ENCODE measurements at places on chromosomes 2 and 18.

DNA sequence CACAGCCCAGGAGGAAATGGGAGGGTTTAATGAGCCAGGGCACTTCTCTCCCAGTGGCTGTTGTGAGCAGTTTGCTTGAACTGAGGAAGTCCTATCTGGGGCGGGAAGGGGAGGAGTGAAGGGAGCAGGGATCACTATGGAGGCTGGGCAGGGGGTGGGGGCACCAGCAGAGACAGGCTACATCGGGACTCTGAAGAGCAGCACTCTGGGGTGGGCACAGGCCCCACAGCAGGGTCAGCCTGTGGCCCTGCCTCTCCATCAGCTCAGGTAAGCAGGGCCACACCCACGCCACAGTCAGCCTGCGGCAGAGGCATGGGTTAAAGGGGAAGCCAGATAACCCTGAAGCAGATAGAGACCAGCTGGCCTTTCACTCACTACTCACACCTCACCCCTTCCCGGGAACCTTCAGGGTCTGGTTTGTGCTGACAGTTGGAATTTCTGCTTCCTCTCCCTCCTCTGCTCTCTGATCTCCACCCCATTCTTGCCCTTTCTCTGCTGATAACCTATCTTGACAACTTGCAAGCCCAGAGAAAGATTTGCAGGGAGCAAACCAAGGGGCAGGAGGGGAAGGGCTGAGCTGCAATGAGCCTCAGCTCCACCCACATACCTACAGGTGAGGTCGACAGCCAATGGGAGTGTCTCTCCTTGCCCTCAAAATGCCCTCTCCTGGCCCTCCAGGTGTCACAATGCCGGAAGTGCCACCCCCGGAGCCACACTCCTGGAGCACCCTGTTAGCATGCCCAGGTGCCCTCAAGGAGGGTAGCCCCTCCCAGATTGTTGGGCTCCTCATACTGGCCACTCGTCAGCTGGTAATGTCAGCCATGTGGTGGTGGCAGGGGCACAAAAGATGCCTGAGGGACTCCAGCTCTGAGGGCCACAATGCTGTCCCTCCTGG lies 3.7 kb downstream of the SIGLEC15 start:
- DNase-seq, result peak; percentile 20

DNA sequence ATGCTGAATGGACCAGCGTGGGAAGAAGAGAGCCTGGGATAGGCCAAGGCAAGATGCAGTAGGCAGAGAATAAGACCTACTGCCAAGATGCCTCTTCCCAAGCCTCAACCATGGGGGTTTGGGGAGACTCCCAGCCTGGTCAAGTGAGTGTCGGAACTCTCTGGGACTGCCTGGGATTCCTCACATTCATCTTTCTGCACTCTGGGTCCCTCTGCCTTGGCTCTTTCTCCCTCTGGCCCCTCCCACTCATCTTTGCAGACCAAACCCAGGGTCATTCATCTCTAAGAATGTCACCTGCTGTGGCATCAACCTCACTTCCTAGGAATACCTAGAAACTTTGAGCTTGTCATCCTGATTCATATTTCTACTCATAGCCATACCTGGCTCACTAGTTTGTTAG lies 211.3 kb upstream of the HNRNPA3 start:
- DNase-seq, result no peak

DNA sequence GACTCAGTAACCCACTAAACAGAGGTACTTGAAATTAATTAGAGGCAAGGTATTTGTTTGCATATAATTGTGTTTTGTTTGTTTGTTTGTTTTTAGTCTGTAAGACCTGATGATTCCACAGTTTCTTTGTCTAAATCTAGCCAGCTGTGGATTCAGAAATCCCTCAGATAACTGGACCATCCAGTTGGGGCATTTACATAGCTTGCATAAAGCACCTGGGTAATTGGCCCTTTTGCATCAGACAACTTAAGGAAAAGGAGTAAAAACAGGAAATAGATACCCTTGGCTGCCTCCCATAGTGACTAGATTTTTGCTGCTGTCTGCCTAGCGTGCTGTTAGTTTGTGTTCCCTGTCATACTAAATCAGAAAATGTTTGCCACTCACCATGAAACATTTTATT lies 46.6 kb upstream of the XIRP2 start:
- no peak for DNase-seq

- peak; percentile 86 for DNase-seq
Observed at GRCh38 chr18:36247036-36247435, 50.5 kb upstream of the FHOD3 start.

DNA sequence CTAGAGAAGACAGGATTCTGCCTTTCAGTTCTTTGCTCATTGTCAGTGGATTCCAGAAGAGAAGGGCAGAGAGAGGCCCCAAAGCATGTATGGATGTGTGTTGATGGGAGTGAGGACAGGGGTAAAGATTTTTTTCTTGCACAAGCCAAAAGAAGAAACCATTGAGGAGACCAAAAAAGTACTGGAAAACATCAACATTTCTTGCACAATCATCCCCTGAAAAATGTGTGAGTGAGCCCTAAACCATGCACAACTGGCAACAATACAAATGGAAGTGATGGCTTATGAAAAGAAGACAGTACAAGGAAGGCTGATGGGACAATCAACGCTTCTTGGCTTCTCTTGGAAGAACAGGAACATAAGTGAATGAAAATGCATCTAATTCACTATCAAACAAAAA lies 5.6 kb upstream of the SMAD7 start:
- DNase-seq, result no peak

- no peak for DNase-seq
Observed at GRCh38 chr2:120766470-120767351, 31.0 kb downstream of the GLI2 start.

DNA sequence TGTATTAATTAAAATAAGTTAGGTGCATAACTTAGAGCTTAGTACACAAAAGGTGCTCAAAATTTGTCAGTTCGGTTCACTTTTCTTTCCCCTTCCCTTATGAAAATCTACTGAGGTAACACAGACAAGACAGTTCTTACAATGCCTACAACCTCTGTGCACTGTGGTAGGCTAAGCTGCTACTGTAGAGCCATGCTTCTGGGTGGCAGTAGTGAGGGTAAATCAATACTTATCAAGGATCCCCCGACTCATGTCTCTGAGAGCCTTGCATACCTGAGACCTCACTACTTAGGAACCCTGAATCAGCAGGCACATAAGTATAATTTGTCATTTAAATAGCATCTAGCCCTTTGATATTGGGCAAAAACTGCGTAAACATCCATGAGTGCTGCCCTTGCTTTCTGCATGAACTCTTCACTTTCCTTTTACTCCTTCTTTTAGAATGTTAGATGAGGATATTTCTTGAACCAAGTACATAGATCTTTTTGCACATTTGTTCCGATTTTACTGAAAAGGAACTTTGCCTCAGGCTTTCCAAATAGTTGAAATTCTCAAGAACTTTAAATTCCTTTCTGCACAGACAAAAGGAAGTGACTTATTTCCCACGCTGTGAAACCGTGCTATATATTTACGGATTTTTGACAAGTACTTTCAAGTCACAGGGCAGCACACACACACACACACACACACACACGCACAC lies 234.4 kb downstream of the TRIB2 start:
- DNase-seq, result no peak

DNA sequence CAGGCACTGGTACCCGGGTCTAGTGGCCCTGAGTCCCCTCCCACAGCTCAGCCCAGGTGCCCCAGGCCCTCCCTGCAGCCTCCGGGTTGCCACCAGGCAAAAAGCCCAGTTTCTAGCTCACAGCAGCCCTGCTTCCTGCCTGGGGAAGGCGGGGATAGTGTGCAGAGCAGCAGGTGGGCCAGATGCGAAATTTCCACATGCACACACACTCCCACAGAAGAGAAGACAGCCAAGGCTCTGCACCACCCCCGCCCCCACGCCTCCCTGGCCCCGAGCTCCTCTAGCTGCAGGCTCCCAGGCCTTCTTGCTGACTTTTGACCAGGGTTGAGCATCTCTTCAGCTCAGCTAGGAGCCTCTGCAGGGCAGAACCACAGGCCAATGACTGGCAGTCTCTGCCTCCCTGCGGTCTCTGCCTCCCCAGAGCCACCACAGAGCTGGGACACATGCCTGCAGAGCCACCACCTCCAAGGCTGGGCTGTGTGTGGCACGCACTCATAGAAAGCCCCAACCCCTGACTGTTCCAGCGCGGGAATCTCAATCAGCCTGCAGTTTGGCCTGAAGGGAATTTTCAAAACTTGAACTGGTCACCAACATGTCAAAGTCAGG lies 7.2 kb downstream of the SLC66A2 start:
- DNase-seq, result peak; percentile 97

DNA sequence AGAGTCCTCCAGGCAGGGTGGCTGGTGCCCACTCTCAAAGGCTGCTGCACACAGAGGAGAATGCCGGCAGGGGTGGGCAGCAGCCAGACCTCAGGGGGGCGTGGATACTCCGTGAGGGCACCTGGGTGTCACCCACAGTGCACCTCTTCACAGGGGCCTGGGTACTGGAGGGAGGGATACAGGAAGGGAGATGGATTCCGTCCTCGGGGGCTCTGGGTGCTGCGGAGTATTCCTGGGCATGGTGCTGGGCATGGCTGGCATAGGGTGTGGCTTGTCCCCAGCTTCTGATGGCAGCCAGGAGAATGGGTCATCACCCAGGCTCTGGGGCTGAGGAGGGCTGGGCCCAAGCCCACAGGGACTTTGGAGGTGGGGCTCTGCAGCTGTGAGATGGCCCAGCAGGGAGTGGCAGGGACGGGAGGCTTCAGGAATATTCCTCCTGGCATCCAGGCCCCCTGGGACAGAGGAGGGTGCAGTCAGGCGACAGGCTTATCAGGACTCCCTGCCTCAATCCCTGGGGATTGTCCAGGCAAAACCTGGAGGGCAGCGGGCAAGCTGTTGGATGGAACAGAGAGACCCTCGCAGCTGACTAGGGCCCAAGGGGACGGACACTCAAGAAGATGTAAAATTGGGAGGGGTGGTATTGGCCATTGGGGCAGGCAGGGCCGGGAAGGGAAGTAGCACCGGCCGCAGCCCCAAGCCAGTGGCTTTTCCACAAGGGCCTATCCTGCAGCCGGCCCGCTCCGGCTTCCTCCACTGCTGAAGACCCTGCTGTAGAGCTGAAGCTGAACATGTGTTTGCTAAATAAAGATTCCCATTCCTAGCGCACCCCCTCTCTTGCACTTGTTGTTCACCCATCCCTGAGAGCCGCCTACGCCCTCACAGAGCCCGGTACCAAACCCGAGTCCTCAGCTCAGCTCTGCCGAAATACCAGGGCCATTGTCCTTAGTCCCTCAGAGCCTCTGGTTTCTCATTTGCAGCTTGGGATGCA lies 5.7 kb upstream of the KLHL30 start:
- no peak for DNase-seq

DNA sequence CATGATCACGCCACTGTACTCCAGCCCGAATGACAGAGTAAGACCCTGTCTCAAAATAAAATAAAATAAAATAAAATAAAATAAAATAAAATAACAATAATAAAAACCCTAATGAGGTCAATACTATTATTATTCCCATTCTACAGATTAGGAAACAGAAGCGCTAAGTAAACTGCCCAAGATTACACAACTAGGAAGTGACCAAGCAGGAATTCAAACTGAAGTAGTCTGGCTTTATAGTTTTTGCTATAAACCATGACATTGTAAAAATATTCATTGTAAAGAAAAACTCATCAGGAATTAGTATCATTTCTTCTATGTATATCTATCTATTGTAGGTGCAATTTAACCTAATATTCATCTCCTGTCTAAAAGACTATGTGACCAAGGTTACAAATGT lies 1.2 kb downstream of the PLEKHM3 start:
- DNase-seq, result no peak

GRCh38 chr2:159427048-159427447 lies 140.5 kb upstream of the WDSUB1 start:
- DNase-seq, result no peak

- no peak for DNase-seq
Observed at GRCh38 chr18:34866310-34866709, 156.2 kb downstream of the DTNA start.

- peak; percentile 8 for DNase-seq
Observed at GRCh38 chr18:37712776-37713175, 147.2 kb upstream of the CELF4 start.

- no peak for DNase-seq
Observed at GRCh38 chr2:95384854-95385569, 17.5 kb upstream of the FAHD2A start.

DNA sequence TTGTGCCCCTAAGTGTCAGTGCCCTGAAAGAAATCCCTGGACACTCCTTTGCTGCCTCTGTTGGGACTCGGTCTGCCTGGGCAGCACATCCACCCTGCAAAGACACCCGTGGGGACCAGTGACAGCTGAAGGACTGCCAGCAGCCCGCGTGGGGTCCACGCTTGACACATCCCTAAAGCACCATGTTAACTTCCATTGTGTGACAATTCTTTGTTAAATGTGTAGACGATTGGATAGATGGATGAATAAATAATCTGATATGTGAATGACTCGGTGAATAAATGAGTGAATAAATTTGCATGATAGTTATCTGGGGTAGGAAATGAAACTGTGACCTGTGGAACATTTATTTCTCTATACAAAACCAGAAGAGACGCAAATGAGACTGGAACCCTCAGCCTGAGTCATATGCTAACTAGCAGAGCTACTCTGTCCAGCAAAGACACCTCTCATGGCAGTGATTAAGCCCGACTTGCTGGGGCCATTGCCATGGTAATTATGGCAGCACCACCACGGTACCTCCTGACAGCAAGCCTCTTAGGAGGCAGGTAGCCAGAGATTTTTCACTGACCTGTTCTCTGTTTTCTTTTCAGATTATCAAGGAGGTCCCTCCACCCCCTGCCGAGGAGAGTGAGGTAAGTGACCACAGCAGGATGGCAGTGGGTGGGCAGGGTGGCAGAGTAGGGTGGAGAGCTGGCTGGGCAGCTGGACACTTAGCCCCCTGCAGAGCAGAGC lies 156.8 kb downstream of the ANTXR1 start:
- DNase-seq, result no peak

- peak; percentile 46 for DNase-seq
Observed at GRCh38 chr2:191247381-191248057, 2.3 kb downstream of the MYO1B start.

GRCh38 chr2:113283704-113284284 lies 5.1 kb upstream of the PAX8 start:
- DNase-seq, result peak; percentile 36

- no peak for DNase-seq
Observed at GRCh38 chr2:197500503-197501131, 438 bp downstream of the HSPE1 start.

- DNase-seq, result no peak
Observed at GRCh38 chr2:178322068-178322467, 127.8 kb downstream of the OSBPL6 start.

DNA sequence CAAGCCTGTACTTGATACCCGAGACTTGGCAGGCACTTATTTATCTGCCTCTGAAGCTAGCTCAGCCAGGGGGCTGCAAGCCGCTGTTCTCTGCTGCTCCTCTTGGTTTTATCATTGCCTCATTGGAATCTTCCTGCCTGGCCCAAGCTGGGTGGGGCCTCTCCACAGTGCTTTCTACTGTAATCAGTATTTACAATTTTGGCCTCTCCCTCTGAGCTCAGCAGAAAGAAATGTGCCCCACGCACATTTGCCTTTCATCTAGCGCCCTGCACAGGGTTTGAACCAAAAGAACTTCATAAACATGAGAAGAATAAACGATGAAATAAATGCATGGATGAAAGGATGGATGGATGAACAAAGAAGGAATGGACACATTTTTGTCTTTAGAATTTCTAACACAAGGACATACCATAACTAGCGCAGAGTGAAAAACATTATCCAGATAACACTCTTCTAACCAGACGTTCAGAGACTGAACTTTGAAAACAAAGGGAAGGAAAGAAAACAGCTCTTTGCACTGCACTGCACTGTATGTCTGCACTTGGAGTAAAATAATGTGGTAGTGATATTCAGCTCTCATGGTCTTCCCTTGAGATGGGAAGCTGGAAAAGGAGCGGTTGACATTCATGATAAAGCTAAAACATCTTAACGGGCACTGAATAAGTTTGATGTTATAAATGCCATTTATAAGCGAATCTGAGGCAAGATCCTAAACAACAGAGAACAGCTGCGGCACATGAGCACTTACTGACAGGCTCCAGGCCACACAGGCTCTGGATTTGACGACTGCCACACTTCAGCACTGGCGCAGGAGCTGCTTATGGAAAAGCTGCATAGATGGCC lies 86.8 kb upstream of the SP3 start:
- DNase-seq, result no peak
